ENCODE measurements at places on chromosomes 5 and 9.

GRCh38 chr5:124279146-124279876, 467.1 kb downstream of the ZNF608 start:
- no peak for DNase-seq

- DNase-seq: peak; percentile 80
Measured at GRCh38 chr9:131178382-131178781, 53.0 kb downstream of the NUP214 start.

DNA sequence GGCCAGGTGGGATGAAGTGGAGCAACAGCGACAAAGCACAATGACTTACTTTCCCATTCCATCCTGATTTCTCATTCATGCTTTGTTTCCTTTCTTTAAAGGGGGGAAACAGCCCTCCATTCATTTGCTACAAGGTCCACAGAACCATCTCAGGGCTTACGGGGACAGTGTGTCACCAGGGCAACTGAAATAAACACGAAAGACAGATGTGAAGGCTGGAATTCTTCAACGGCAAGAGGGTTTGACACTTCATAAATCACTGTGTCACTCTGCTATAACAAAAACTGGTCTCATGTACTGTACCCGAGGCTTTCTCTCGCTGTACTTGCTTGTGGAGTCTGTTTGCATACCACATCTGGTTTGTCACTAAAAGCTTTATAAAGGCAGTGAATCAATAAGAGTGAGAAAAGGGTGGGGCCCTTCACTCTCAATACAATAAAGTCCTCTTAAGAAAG, 150.8 kb downstream of the EFNA5 start:
- DNase-seq: no peak

DNA sequence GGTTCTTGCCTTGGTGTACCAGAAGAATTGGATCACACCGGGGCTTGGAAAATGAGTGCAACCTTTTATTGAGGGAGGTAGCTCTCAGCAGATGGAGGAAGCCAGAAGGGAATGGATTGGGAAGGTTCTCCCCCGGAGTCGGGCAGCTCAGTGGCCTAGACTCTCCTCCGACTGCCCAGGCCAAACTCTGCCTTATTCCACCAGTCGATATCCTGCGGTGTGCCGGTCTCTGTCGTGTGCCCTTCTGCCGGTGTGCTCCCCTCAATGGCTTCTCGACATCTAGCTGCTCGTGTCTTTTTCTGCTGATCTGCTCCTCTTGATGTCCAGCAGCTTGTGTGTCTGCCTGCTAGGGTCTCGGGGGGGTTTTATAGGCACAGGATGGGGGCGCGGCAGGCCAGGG, 87.4 kb upstream of the CCL21 start:
- DNase-seq: no peak

- DNase-seq: no peak
Measured at GRCh38 chr9:14312719-14313377, 1.1 kb downstream of the NFIB start.

DNA sequence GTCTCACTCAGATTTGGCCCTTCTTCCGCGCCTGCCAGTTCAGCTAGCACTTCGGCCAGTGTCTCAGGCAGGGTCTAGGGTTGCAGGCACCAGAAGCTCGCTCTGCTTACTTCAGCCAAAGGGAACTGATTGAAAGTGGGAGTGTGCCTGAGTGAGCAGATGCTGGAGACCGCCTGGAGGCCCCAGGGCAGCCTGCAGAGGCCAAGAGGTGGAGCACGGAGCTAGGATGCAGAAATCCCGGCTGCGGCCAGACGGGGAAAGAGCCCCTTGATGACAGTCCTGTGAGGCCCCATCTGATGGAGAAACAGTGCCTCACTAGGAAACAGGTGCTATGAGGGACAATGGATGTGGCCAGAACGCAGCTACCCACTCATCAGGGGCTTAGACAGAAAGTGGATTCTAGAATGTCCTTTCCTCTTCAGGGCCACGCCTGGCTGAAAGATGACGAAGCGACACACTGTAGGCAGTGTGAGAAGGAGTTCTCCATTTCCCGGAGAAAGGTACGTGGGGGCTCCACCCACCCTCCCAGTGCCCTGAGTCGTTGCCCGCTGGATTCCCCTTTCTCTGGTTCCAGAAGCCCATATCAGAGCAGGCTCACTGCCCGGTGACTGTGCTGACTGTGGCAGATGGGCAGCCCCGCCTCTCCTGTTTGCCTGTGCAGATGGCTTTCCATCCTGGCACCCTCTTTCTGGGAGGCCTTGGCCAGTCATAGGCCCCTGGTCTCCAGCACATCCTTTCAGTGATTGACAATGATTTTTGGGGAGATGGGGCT, 16.1 kb downstream of the HNRNPH1 start:
- DNase-seq: no peak

- no peak for DNase-seq
Measured at GRCh38 chr5:19564036-19564435, 424.0 kb downstream of the CDH18 start.

DNA sequence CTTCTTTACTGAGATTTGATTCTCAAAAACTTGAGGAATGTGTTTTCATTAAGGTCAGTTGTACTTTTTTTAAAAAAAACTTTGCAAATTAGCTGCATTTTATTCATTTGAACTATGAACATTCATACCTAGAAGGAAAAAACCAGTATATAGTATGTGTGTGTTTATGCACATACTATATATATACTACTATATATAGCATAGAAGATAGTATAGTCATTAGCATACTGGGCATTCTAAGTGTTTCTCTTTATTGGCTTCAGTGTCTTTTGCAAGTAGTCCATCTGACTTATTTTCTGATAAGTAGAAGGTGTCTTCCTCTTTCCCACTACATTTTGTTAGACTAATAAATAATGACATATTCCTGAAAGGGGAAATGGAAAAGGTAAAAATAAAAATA, 33.0 kb downstream of the ELOVL7 start:
- DNase-seq: no peak

DNA sequence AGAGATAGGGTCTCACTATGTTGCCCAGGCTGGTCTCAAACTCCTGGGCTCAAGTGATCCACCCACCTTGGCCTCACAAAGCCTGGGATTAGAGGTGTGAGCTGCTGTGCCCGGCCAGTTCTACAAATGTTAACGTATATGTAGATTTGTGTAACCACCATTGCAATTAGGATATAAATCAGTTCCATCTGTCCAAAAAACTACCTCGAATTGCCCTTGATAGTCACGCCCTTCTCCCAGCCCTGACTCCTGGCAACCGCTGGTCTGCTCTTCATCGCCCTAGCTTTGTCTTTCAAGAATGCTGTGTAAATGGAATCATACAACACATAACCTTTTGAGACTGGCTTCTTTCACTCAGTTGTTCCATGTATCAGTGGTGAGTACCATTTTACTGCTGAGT, 46.1 kb upstream of the PPARGC1B start:
- DNase-seq: no peak

DNA sequence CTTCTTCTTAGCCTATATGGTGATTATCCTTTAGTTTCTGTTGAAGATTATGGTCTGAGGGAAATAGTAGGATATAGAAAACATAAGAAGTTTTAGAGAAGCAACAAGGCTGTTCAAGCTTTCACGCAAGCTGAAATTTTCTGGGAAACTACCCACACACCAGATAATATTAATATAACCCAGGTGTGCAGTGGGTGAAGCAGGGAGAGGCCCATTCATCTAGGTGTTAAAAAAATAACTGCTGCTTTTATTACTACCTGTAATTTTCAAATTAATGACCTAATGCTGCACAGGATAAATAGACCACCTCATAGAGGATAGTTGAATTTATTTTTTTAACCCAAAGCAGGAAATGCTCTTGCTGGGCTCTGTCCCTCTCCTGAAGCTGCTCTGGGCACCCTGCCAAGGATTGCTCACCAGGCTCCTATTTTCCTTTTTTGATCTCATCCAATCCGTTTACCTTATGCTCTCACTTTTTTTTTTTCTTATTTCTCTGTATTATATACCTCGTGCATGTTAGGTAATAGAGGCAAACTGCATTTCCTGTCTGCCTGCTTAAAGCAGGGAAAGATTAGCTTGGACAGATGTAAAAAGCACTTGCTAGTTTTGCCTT, 124.3 kb upstream of the SLC12A2 start:
- no peak for DNase-seq

DNA sequence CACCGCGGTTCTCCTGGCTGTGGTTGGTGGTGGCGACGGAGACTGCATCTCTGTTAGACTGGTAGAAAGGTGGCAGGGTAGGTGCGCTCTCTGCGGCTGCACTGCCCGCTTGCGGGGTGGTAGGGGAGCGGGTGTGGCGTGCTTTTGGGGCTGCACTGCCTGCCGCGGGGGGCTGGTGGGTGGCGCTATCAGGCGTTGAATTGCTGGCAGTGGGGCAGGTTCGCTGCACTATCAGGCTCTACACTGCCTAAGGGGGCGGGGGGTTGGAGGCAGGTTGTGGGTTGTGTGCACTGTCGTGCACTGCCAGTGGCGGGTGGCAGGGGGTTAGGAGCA, 21.0 kb upstream of the TRIM52 start:
- no peak for DNase-seq

DNA sequence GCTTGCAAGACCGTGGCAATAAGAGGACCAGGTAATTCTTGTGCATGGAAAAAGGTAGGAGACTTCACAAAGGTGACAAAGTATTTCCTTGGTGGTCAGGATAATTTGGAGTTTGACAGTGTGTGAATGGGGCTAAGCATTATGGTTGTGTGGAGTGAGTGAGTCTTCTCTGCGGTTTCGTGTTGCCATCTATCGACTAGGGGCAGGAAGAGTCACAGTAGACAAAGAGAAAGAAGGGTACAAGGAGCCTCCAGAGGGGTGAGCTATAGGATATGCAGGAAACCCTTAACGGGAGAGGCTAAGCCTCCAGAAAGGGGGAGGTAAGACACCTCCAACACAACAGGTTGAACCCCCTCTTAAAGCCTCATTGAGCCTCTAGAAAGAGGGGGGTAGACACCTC, 64.0 kb upstream of the RANBP6 start:
- DNase-seq: no peak

DNA sequence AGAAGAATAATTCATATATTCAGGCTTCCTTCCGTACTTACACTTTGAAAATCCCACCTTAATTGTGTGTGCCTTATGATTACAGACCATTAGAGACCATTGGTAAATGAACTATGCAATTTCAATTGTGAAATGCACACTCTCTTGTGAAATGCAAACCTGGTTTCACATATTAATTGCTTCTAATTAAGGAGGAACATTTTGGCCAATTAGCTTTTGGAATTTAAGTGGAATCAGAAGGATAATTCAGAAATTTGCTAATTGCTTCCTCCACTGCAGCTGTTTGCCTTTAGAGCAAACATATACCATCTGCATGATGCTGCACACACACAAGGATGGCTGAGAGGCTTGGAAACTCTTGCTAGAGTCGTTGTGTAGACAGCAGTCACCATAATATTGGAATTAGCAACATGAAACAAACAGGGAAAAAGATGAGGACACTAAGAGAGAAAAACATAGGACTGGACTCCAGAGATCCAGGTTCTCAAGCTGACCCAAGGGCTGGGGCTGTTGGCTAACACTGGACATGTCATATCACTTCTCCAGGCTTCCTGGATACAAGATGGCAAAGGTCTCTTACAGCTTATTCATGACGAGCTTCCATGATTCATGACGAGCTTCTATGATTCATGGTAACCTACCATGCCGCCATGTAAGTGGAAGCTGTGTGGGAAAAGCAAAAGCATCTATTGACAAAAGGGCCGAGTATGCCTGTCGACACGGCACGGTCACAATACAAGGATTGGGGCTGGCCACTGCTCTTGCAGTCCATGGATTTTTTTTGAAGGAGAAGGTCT, 78.0 kb downstream of the PTCH1 start:
- no peak for DNase-seq

GRCh38 chr5:176529116-176529740, 8.0 kb downstream of the RNF44 start:
- no peak for DNase-seq

DNA sequence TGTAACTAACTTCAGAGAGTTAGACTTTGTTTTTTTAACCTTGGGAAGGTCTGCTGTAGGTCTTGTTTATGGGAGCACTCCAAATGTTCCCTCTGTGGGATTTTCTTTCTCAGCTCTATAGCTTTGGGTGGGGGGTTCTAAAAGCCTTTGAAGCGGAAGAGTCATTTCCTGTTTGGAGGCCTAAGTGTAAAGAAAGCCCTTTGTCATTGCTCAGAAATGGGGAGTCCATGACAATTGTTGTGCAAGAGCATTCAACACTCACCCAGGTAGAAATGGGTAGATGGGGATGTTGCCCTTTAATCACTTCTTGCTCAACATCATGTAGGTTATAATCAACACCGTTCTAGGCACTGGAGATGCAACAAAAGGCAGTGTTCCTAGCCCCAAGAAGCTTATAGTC, 30.3 kb upstream of the MAST4 start:
- DNase-seq: no peak

GRCh38 chr9:129609486-129610212, 11.3 kb downstream of the C9orf50 start:
- DNase-seq: peak; percentile 13

DNA sequence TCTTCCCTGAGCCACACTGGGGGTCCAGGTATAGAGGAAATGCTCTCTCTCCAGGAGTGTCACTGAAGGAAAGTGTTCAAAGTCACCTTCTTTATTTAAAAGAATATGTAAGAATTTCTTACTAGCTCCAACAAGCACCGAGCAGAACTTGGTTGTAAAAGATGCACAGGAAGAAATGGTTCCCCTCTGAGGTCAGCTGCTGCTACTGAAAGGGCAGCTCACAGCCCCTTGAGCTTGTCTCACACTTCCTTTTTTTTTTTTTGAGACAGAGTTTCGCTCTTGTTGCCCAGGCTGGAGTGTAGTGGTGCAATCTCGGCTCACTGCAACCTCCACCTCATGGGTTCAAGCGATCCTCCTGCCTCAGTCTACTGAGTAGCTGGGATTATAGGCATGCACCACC, 77.2 kb downstream of the PRRT1B start:
- no peak for DNase-seq

- no peak for DNase-seq
Measured at GRCh38 chr5:153459051-153459743, 31.3 kb upstream of the GRIA1 start.

GRCh38 chr5:74977471-74977870, 74.9 kb downstream of the GCNT4 start:
- no peak for DNase-seq

DNA sequence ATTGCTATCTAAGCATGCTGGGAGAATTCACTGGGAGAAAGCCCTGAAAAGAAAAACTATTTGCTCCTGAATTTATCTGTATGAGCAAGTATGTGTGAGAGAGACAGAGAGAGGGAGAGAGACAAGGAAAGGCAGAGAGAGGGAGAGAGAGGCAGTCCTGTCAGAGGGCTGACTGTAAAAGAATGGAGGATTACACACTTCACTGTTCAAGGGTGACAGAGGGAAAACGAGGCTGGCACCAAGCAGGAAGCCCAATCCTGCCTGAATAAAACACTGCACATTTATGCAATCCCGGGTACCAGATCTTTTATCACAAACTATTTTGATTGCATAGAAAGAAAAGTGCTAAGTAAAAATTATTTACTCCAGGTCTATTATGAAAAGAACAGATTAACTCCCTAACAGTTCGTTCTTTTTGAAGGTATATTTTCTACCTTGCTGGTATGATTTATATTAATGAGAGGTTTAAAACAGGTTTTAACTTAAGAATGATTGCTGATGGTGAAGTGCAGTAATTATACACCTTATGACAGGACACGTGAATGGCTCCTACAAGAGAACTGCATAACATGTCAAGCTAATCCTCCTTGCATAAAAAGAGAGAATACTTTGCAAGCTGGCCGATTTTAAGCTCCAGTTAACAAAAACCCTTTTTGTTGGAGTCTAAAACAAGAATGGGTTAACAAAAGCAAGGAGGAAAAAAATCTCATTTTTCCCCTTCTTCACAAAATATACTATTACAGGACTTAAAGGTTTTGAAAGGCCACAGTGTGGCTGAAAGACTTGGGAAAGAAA, 82.5 kb downstream of the NFIB start:
- no peak for DNase-seq
